ENCODE measurements at places on chromosomes 7 and 10. TPM values are rescaled to one million over a fixed set of nuclear protein-coding genes. Genes with fewer than 3 reads are reported as not detected.

- DNase-seq = no peak
- H3K4me3 ChIP-seq = no peak overlapping the region
- no peaks in the 10 kb centered on the region for H3K36me3 ChIP-seq
- H3K27ac ChIP-seq = no peak overlapping the region
- H3K4me1 ChIP-seq = no peaks in the 10 kb centered on the region
These were observed 495.6 kb downstream of the RPS24 start for GRCh38 chr10:78529262-78529661.

The ZNF804B gene
- total RNA-seq = not detected

DNA sequence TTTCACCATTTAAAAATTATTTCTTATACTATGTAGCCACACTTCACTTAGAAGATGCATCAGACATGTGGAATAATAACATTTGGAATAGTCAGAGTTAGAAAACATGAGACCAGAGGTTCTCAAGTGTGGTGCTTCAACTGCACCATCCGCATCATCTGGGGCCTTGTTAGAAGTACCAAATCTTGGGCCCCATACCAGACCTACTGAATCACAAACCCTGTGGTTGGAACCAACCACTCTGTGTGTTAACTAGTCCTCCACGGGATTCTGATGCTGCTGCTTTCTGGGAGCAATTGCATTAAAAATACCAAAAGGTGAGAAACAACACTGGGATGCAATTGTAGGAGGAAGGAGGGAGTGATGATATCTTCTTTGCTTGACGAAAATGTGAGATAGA is 125.2 kb downstream of the GNAT3 start:
- no peak overlapping the region for H3K4me3 ChIP-seq
- no peaks in the 10 kb centered on the region for H3K36me3 ChIP-seq
- no peak overlapping the region for H3K27ac ChIP-seq
- H3K4me1 ChIP-seq = no peaks in the 10 kb centered on the region
- H3K27me3 ChIP-seq = no peaks in the 10 kb centered on the region
- no peak for DNase-seq

- H3K4me3 ChIP-seq = no peak overlapping the region
- no peaks in the 10 kb centered on the region for H3K36me3 ChIP-seq
- H3K27me3 ChIP-seq = no peaks in the 10 kb centered on the region
- H3K27ac ChIP-seq = no peak overlapping the region
- DNase-seq = no peak
These were observed 244.2 kb upstream of the YAE1 start for GRCh38 chr7:39321909-39322498.

The CASTOR2 gene
- total RNA-seq = 27.1 TPM

The STEAP1 gene
- 31.7 TPM for total RNA-seq

The SEMA4G gene
- total RNA-seq = 4.2 TPM

The FBXL13 gene
- total RNA-seq = 2.6 TPM
